ENCODE measurements at places on chromosomes 16 and 17.

- DNase-seq: no peak
These were observed 22.3 kb downstream of the CAPNS2 start for GRCh38 chr16:55588799-55589198.

GRCh38 chr17:42177684-42178083 is 3.3 kb downstream of the KCNH4 start:
- peak; percentile 12 for DNase-seq

- peak; percentile 77 for DNase-seq
These were observed 42.1 kb upstream of the GPRC5B start for GRCh38 chr16:19926449-19927390.

DNA sequence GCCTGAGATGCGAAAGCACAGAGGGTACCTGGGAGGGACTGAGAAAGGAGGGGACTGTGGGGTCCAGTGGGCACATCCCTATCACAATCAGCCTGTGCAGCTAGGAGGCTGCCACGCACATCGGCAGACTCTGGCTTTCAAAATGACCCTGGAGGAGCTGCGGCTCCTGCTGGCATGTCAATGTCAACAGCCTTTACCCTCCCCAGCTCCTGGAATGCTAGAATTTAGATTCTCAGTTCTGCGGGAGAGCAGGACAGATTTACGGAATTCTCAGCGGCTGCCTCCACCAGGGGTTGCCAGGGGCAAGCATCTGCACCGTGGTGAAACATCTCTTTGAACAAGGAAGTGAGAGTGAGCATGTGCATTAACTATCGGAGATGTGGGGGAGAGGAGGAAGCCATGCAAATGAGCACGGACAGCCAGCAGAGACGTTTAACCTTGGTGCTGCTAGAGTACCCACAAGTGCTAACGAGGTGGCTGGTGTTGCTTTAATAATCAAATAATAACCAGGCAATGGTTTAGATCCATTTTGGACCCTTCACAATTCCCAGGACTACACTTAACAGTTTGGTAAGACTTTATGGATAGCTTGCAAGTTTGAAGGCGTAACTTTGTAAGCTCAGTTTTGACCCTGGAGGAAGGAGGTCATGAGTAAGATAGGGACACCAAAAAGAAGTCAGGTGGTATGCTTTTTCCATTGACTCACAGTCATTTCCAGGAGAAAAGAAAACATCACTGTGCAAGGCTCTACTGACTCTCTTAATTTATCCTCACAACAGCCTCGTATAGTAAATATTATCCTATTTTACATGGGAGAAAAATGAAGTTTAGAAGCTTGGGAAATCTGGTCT is 54.1 kb downstream of the XYLT1 start:
- DNase-seq: peak; percentile 81

GRCh38 chr17:77717941-77718668 is 240.4 kb upstream of the TNRC6C start:
- no peak for DNase-seq

- DNase-seq: no peak
These were observed 47.3 kb downstream of the NLRP1 start for GRCh38 chr17:5536866-5537650.

- DNase-seq: no peak
These were observed 192.2 kb downstream of the WWOX start for GRCh38 chr16:78291604-78292003.
